ENCODE measurements at places on chromosomes 7 and 10. TPM values are rescaled to one million over a fixed set of nuclear protein-coding genes. Genes with fewer than 3 reads are reported as not detected.

DNA sequence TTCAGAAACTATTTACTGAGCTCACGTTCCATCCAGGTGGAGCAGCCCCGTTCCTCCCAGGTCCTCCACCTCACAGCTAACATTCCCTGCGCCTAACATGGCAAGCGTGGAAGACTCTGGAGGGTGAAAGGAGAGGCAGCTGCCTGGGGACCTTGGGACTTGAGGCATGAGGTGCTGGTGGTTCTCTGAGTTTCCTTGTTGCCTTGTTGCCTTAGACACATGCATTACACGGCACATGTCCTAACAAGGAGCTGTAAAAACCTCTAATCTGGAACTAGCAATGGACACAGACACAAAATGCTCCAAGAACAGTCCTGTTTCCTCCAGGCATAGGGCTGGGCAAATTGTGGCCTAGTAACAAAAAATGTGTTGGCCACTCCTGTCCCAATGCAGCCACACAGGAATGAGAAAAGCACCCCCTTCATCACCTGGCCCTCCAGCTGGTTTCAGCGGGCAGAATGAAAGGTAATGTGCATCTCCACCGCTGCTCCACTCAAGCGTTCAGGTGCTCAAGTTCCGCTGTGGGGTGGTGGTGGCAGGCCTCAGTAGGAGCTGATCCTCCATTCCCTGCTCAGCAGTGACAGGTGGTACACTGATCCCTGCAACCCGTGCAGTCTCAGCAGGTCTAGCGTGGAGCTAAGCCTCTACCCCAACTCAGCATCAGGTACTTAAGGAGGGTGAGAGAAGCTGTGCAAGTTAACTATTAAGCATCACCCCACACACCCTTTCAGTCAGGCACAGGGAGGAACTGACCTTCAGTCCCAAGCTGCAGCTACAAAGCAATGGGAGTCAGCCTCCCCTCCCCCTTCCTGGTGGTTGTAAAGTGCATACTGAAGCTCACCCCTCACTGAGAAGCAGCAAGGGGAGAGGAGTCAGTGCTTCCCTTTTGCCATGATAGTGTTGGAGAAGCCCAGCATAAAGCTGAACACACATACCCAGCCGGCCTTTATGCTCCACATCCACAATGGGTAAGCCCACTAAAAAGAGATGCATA, 382.8 kb downstream of the SDK1 start:
- DNase-seq = no peak

DNA sequence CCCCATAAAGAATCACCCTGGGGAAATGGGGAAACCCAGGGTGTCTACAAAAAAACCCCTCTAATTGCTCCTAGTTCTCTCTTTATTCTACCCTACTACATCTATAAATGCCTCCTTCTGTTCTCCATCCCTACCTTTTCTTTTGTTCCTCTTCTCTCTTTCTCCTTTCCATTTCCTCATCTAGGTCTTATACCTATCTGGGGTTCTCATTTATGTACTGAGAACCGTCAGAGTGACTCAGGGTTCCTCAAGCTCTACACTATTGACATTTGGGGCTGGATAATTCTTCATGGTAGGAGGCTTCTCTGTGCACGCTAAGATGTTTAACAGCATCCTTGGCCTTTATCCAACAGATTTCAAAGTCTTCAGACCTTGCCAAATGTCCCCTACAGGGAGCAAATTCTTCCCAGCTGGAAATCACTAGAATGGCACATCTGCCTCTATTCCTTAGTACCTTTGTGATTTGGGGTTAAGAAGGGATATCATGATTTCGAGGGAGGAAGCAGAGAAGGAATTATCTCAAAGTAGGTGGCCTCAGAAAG, 137.4 kb upstream of the PTN start:
- no peak for DNase-seq

Gene KMT2C
- total RNA-seq = 62.6 TPM

- no peak for DNase-seq
These were observed 286.7 kb downstream of the FZD1 start for GRCh38 chr7:91550931-91551330.

- no peak for DNase-seq
These were observed 12.2 kb downstream of the AQP1 start for GRCh38 chr7:30923774-30924413.

GRCh38 chr7:98212532-98213041, 1.3 kb downstream of the BHLHA15 start:
- no peak for DNase-seq

- no peak for DNase-seq
These were observed 61.1 kb upstream of the C10orf90 start for GRCh38 chr10:126731610-126731990.

Gene SLC13A1
- not detected for total RNA-seq

GRCh38 chr10:23015021-23015707, 80.2 kb upstream of the MSRB2 start:
- DNase-seq = no peak

Gene GOLGA7B
- 2.5 TPM for total RNA-seq

DNA sequence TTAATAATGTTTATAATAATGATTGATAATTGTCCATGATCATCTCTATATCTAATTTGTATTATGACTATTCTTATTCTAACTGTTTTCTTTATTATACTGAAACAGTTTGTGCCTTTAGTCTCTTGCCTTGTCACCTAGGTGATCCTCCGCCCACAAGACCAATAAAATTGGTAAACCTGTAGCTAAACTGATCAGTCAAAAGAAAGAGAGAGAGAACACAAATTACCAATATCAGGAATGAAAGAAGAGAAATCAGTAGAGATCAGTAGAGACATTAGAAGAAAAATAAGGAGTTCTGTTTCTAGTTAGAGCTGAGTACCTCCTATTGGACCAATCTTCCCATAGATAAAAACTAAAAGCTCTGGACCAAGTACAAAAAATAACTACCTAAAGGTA, 6.1 kb upstream of the COA1 start:
- no peak for DNase-seq

GRCh38 chr10:78212786-78213175, 179.1 kb downstream of the RPS24 start:
- no peak for DNase-seq

DNA sequence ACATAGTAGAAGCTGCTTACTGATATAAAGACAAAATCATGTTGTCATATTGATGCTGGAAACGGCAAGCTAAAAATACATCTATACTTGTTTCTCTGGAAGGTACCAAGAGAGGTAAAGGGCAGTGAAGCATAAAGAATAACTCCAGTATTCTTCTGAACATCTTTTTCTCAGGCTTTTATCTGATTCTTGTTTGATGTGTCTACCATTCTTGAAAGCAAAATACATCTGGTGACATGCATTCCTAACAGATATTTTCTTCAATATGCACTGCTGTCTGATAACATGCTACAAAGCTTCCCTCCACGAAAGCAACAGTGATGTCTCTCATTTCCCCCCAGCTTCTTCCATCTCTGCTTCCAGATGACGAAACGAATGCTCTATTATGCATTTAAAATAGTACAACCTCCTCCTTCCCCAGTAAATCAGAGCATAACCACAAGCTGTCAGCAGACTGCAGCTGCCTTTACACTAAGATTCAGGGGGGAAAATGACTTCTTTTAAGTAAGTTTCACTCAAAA, 100.8 kb downstream of the ARHGAP21 start:
- DNase-seq = no peak

Gene AKR1C1
- 73.7 TPM for total RNA-seq

GRCh38 chr10:110363572-110364411, 59.1 kb upstream of the SMNDC1 start:
- DNase-seq = no peak

- DNase-seq = no peak
These were observed 91.7 kb upstream of the CHST15 start for GRCh38 chr10:124185084-124185483.

Measured in vagina (tissue), 2 donors.